ENCODE measurements at places on chromosomes 2 and 18. TPM values are rescaled to one million over a fixed set of nuclear protein-coding genes. Genes with fewer than 3 reads are reported as not detected.

DNA sequence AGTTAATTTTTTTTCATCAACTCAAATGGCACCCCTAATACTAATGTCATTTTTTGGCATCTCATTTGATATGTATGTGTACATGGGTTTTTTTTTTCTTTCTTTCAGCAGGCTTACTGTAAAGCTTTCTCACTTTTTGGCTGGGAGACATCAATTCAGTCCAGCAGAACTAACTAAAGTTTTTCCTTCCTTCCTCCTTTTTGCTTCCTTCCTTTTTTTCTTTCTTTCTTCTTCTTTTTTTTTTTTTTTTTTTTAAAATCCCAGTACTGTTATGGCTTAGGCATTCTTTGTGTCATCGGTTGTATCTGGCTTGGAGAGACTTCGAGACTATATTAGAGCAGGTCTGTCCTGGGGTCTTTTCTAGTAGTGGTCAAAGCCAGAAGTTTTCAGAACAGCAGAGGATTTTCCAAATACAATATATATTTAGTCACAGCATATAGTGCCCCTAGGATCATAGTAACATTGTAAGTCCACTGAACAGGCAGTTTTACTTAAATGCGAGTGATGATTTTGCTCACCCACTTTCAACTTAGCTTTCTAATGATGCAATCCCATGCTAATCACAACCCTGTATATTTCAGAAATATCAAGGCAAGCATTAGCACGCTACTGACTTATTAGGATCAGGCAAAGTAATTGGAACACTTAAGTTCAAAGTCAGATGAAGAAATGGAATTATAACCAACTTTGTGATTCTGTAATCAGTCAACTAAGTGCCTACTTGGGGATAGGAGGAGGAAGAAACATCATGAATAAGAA lies 4.0 kb downstream of the KLHL29 start:
- no peak for DNase-seq

GRCh38 chr2:36266536-36267121 lies 88.9 kb upstream of the CRIM1 start:
- no peak for DNase-seq

The AMER3 gene
- polyA plus RNA-seq, result 0.08 TPM

DNA sequence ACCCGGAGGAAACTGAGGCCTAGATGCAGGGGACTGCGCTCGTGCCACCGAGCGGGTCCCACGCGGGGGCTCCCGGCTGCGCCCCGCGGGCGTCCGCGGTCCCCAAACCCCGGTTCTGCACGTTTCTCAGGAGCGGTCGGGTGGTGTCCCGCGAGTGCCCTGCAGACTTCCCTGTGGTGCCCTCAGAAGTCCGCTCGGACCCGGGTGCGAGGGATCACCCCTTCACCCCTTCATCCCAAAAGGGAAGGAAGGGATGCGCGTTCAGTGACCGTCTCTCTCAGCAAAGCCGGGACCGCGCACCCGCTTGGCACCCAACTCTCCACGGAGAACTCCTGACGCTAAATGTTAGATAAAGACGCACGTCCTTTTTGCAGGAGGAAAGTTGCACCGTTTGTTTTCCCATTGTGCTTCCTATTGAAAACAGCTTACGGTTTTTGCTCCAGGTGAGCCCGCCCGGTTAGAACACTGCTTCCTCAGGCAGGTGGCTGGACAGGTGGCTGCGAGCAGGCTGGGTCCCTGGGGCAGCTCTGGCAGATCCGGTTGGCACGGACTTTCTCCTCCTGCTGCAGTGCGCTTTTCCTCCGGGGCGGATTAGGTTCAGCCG lies 779 bp downstream of the DGKD start:
- DNase-seq, result peak; percentile 72

The DOK6 gene
- 0.18 TPM for polyA plus RNA-seq

DNA sequence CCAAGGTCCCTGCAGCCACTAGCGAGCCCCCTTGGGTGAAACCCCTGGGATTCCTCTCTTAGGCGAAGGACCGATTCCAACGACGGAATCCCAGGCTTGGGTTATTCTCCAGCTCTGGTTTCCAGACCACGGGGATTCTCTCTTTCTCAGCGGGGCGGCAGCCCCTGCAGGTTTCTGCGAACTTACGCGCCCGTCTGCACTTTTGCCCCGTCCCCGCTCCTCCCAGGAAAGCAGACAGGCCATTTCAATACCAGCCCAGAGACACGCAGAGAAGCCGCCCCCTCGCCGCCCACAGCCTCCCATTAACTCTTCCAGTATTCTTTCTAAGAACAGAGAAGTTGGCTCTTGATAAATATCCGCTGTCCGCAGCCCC lies 1.2 kb downstream of the CBLN2 start:
- DNase-seq, result peak; percentile 9

- peak; percentile 65 for DNase-seq
These were observed 139.1 kb downstream of the IRS1 start for GRCh38 chr2:226660526-226660925.

The UNC80 gene
- polyA plus RNA-seq, result 0.15 TPM

Data from stomach (tissue), 19 donors.